ENCODE measurements at places on chromosomes 2 and 18. TPM values are rescaled to one million over a fixed set of nuclear protein-coding genes. Genes with fewer than 3 reads are reported as not detected.

GRCh38 chr2:236582968-236583367 is 13.3 kb downstream of the ACKR3 start:
- H3K27me3 ChIP-seq: no peaks in the 10 kb centered on the region
- no peak for DNase-seq
- no peak overlapping the region for H3K27ac ChIP-seq
- H3K36me3 ChIP-seq: no peaks in the 10 kb centered on the region

DNA sequence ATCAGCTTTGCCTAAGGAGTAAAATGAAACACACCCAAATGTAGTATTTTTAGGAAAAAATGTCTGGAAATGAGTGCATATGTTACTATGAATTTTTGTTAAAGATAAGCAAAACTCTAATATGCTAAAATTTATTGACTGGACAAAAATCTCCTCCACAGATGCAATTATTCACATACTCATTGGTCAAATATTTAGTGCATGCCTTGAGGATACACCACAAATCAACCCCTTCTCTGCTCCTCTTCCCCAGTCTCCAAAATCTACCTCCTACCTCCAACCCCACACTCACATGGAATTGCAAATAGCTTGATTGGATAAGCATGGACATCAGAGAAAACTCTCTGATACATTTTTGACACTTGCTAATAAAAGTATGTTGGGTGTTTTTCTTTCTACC is 95.6 kb upstream of the CDC42EP3 start:
- no peak overlapping the region for H3K27ac ChIP-seq
- DNase-seq: no peak
- no peaks in the 10 kb centered on the region for H3K27me3 ChIP-seq
- no peaks in the 10 kb centered on the region for H3K4me1 ChIP-seq
- H3K36me3 ChIP-seq: no peaks in the 10 kb centered on the region
- H3K4me3 ChIP-seq: no peak overlapping the region

GRCh38 chr2:154813636-154814035 is 115.1 kb downstream of the KCNJ3 start:
- no peak overlapping the region for H3K4me3 ChIP-seq
- H3K4me1 ChIP-seq: no peaks in the 10 kb centered on the region
- H3K27me3 ChIP-seq: no peaks in the 10 kb centered on the region
- no peak for DNase-seq
- no peaks in the 10 kb centered on the region for H3K36me3 ChIP-seq

DSG4 gene
- total RNA-seq: not detected

MAB21L4 gene
- not detected for total RNA-seq

PIKFYVE gene
- total RNA-seq: 32.1 TPM

All from A673 (cell line).